ENCODE measurements at places on chromosomes 7 and 10.
A peak's percentile ranks its signal among the peaks of the same experiment; 100 is the strongest.

DNA sequence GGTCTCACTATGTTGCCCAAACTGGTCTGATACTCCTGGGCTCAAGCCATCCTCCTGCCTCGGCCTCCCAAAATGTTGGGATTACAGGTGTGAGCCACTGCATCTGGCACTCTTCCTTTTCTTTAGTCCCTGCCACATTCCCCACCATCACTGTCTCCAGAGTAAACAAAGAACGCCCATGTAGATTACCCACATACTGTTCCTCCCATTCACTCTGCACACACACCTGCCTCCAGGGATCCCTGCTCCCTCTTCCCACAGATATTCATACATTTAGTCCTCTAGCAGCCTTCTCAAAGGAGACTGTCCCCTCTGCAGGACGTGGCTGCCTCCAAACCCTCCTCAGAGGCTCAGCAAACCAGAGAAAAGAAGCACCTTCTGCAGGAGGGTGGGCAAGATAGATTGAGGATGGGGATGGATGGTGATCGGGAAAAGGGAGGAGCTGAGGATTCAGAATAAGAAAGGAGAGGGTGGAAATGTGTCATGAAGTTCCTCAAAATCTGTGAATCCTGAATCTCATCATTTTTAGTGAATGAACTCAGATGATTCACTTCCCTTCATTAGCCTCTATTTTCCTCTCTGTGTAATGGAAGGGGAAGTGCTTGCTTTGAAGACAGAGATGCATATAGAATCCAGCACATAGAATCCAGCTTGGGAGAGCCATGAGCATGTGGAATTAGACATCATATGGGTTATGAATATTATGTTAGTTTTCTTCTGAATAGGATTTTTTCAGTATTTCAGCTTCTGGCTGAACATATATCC, 5.5 kb upstream of the PLAU start:
- ATAC-seq: no peak

GRCh38 chr10:66350622-66351399, 575.0 kb upstream of the LRRTM3 start:
- ATAC-seq: no peak

- peak; percentile 58 for ATAC-seq
Observed at GRCh38 chr7:134935701-134936100, 50.6 kb upstream of the AGBL3 start.

DNA sequence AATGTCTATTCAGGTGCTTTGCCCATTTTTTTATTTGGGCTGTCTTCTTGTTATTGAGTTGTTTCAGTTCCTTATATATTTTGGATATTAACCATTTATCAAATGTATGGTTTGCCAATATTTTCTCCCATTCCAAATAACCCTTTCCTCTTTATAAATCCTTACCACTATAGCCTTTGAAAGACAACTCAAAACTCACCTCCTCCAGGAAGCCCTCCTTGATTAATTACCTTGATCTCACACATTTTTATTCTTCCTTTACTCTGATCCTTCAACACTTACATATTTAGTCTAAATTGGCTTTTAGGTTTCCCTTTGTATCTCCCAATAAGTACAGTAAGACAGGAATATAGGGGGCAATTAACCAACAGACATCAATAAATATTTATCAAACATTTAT, 42.9 kb downstream of the NRCAM start:
- ATAC-seq: no peak

DNA sequence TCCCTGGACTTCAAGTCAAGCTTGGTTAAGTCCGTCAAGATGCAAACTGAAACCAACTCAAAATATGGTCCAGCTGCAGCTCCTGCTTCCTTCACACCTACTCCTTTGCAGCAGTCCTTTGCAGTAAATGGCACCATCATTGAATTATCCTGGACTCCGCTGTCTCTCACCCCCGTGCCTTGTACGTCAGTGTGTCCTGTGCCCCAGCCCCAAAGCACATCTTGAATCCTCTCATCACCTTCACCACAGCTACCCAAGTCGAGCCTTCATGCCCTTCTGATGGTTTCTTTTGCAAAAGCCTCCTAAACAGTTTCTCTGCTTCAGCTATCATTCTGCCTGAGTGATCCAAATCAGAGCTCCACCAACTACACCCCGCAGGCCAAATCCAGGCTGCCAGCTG, 88.4 kb upstream of the LEP start:
- no peak for ATAC-seq

GRCh38 chr10:132130286-132131265, 56.2 kb upstream of the DPYSL4 start:
- no peak for ATAC-seq
